Stimulated activated CD8-positive, alpha-beta memory T cell treated with anti-CD3 and anti-CD28 coated beads, Interleukin-4, amount 100 ng/mL, for 48 hours (primary cell): ENCODE measurements at places on chromosomes 1 and 21.
A peak's percentile ranks its signal among the peaks of the same experiment; 100 is the strongest.

DNA sequence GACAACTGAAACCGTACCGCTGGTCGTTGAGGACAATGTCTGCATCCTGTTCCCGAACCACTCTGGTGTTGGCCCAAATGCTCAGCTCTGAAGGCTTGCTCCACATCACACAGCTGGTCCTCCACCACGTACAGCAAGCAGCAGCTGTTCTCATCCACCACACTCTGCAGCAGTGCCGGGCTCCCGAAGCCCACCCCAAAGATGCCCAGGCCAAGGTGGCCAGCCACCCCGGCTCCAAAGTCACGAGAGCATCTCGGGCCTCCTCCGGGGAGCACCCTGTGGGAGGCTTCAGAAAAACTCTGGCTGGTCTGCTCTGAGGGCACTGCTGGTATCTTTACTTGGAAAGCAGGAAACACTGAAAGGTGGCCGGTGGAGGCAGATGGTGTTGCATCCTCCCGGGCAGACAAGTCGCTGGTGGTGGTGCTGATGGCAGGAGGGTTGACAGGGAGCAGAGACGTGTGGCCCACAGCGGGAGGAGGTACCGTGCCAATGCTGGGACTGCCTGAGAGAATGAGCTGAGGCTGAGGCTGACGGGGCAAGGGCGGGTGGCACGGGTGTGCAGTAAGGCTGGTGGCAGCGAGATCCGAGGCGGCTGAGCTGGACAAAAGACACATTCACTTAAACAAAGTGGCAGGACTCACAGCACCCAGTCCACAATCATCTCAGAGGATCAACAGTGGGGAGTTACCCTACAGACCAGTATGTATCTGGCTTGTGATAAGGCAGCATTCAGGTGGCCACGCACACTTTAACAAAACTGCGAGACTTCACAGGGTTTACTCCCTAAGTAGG, 6.5 kb upstream of the CCDC27 start:
- DNase-seq: no peak

- no peak for DNase-seq
These were observed 1.8 kb upstream of the LEPR start for GRCh38 chr1:65418522-65419185.

GRCh38 chr1:45820173-45820572, 16.8 kb downstream of the MAST2 start:
- DNase-seq: no peak

- no peak for DNase-seq
These were observed 12.3 kb upstream of the CTNNBIP1 start for GRCh38 chr1:9922342-9922741.

- DNase-seq: no peak
These were observed 195.7 kb downstream of the DYRK1A start for GRCh38 chr21:37561941-37562919.

DNA sequence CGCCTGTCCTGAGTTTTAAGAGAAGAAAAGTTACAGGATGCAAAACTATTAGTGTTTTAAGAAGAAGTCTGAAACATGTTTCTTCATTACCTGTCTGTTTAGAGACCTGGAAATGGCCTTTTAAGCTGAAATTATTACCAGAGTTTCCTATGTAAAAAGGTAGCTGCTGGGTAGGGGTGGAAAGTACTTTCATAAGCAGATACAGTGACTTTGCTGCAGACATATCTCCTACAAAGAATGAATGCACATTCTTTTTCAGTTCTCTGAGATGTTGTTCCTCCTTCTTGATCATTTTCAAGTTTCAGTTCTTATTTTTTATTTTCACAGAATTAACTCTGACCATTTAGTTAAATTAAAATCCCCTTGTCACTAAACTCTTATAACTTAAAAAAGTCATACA, 1329.6 kb downstream of the KCNT2 start:
- DNase-seq: no peak

DNA sequence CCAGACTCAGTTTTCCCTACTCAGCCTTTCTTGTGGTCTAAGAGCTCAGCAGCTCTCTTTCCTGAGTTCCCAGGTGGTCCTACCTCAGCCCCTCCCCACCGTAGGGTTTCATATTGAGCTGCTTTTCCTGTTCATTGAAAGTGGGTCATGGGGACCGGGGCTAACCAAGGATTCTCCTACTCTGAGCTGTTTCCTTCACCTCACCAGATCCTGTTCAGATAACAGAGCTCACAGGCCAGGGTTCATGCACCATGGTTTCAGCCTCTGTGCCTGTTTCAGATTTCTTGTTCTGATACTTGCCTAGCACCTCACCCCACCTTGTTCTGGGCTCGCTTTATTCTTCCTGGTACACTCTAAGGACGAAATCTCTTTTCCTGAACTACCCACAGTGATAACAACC, 8.5 kb downstream of the UBQLN4 start:
- DNase-seq: no peak

DNA sequence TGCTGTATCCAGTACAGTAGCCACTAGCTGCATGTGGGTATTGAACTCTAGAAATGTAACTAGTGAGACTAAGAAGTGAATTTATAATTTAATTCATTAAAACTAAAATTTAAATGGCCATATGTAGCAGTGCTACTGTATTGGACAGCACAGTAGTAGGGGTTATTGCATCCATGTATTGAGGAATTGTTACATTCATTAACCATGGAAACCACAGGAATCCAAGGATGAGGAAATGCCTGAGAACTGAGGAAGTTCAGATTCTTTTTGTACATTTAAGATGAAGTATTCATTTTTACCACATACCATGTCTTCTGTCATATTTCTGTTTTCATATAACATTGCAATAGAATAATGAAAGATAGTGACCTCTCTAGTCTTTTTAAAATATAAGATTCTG, 2.6 kb downstream of the MTF2 start:
- DNase-seq: no peak

DNA sequence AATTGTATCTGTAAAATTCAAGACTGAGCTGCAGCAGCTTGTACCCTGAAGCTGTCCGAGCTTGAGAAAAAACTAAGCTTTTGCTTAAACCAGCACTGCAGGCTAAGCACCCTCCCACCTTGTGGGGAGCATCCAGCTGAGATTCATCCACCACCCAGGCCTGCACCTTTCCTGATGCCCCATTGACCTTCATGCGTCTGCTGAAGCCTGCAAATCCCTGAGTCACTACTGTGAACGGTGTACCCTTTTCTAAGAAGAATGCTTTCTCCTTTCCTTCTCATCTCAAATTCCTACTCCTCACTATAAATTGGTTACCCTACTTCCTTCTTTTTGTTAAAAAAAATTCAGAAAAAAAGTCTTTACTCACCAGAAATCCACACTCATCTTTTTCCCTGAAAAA, 90.9 kb upstream of the RGS18 start:
- DNase-seq: no peak

GRCh38 chr1:220514256-220514655, 13.7 kb upstream of the MARK1 start:
- no peak for DNase-seq

GRCh38 chr1:110214454-110215404, 4.6 kb downstream of the KCNC4 start:
- no peak for DNase-seq

DNA sequence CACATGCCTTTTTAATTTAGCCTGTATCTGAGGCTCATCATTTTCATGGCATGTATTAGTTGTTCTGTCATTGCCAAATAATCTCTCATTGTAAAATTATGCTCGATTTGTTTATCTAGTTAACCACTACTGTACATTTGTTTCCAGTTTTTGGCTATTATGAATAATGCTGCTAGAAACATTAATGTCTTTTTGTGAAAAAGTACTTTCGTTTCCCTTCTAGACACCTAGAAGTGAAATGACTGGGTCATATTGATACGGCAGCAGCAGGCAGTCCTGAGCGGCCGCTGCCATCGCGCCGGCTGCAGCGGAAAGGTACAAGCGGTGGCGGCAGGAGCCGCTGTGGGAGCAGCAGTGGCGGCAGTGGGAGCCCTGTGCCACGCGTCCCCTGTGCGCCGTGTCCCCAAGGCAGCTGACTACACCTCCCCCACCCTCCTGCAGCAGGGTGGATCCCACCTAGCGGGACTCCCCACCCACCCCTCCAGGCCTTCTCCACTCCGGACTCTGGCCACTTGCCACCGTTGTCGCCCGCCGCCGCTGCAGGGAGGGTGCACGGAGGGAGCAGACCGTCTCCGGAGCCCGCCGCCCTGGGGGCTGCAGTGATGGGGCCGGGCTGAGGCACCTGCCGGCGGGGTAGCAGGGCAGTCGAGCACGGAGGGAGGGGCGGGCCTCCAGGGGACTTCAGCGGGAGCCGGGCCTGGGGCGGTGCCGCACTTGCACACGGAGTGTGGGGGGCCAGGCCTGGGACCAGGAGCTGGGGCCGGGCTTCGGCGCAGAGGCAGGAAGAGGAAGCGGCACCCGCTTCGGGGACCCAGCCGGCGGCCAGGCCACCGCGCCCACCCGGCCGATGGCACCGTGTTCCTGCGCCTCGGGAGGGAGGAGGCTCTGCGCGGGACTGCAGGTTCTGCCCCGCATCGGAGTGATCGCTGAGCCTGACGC, 66.8 kb upstream of the RGS7 start:
- DNase-seq: peak; percentile 29

- DNase-seq: no peak
These were observed 39.7 kb downstream of the TMCC2 start for GRCh38 chr1:205267306-205267902.

- DNase-seq: peak; percentile 60
These were observed 534 bp downstream of the SLC6A9 start for GRCh38 chr1:44030605-44031251.

DNA sequence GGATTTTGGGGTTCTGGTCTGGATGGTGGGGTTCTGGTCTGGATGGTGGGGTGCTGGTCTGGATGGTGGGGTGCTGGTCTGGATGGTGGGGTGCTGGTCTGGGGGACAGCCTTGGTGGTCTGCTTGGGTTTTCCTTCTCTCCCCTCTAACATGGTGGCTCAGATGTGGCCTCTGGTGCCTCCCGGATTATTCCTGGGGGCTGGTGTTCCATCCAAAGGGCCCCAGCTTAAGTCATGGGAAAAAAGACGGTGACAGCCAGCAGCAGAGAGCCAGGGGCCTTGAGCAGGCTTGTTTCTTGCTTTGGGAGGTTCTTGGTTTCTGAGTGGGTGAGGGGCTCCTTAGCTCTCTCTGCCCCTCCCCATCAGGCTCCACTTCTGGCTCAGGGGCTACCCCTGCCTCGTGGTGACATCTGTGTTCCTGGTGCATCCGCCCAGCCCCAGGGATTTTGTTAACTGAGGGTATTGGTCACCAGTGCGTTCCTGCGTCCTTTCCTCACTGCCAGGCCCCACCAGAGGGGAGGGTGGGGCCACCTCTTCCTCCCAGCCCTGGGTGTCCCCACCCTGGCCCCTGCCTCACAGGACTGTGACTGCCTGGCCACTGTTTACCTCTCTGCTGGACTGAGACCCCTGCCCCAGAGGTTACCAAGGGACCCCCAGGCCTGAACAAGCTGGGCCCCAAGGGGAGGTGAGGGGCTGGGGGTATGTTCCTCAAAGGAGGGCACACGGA, 43.2 kb upstream of the ACTRT2 start:
- DNase-seq: no peak

- DNase-seq: no peak
These were observed 108.0 kb downstream of the CRYAA start for GRCh38 chr21:43276811-43277210.

GRCh38 chr1:63112155-63112900, 210.0 kb upstream of the FOXD3 start:
- DNase-seq: no peak

GRCh38 chr1:59393211-59394180, 96.6 kb downstream of the FGGY start:
- DNase-seq: no peak

DNA sequence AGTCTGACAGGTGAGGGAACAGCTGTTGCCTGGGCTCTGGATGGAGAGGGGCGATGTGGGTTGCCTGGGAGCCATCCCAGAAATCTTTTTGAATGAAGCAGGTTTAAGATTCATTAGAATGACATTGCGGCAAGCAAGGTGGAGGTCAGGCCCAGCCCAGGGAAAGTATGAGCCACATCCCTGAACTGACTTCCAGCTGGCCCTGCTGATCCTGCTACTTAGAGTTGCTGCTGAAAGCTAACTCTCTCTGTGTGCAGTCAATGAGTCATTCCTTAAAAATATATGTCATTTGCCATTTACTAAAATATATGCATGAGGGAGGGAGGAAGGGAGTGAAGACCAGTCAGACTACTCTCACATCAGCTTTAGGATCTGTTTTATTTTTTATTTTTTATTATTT, 54.3 kb upstream of the RAB3GAP2 start:
- no peak for DNase-seq

GRCh38 chr1:7432102-7432899, 338.8 kb upstream of the VAMP3 start:
- DNase-seq: no peak

- DNase-seq: no peak
These were observed 1.0 kb upstream of the KCNC4 start for GRCh38 chr1:110208916-110209645.
